Effector CD4-positive, alpha-beta T cell (primary cell): ENCODE measurements at places on chromosomes 4 and X.

DNA sequence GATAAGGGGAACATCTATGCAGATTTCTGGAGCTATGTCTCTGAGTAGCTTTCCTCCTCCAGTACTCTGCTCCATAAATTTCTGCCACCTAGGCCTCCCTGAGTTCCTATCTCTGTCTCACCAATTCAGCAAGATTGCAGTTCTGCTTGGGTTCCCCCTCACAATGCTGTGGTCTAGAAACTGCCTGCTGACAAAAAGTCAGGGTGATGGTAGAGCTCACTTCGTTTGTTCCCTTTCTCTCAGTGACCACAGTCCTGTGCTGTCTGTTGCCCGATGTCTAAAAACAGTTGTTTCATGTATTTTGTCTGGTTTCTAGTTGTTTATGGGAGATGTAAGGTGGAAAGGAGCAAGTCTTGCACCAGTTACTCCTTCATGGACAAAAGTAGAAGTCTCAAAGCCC lies 41.1 kb downstream of the AMMECR1 start:
- no peak for DNase-seq

GRCh38 chr4:94284889-94285288 lies 57.7 kb downstream of the HPGDS start:
- DNase-seq: no peak

DNA sequence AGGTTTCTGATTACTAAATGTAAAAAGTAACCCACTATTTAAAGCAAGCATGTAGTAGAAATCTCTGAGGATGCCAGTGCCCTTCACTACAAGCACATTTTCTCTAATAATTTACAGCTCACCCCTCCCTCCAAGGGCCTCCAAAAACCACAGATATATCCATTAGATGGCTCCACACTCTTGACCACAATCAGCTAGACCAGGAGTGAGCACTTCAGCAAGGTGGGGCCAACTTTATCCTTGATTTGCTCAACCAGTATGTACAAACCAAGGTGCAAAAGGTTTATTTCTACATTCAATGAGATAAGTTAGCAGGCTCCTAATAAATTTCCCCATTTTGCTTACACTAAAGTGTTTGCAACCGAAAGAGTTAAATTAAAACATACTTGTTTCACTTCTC lies 35.8 kb downstream of the RFC1 start:
- DNase-seq: no peak

DNA sequence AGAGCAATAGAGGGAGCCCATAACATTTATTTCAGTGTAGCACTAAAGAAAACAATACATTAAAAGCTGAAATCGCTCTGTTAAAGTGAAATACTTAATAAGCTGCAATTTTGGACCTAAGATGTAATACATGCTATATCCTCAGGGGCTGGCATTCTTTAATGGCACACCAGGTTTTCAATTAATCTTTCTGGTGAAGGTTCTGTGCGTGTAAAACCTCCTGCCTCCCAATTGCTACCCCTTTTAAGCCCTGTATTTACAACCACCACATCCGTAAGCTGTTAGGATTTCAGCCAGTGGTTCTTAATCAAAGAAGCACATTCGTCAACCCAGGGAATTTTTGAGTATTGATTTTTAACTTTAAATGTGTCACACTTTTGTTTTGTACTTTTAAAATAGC lies 7.6 kb upstream of the COMMD8 start:
- no peak for DNase-seq

DNA sequence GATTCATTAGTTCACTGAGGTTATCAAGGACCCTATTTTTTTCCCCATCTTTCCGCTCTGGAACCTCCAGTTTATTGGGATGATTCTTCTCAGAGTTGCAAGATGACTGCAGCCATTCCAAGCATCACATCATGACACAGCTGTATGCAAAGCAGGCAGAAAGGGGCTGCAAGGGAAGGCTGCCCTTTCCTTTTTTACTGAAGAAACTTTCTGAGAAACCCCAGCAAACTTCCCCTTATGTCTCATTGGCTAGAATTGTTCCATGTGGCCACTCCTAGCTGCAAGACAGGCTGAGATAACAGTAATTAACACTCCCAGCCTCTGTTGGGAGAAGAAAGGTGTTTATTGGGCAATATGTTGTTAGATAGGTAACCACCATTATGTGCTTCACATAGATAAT lies 102.6 kb downstream of the SATL1 start:
- no peak for DNase-seq
